ENCODE measurements at places on chromosomes 3 and 15. TPM values are rescaled to one million over a fixed set of nuclear protein-coding genes. Genes with fewer than 3 reads are reported as not detected.

CKMT1A gene
- not detected for total RNA-seq

GRCh38 chr3:128735287-128735686, 9.3 kb downstream of the RAB7A start:
- DNase-seq, result no peak

DNA sequence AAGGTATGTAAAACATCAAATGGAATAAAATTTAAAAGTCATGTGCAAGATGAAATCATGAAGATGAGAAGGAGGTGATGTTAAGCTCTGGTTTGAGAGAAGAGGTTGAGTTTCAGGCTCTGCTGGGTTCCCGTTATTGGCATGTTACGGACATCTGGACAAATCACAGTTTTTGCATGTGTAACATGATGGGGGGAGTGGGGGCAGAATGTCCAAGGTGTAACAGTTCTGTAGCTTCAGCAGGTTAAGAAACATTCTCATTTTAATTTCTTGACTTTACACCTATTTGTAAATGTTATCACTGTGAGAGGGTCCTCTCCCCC, 17.2 kb downstream of the TRIM71 start:
- DNase-seq, result no peak

AMIGO3 gene
- 5.5 TPM for total RNA-seq

- DNase-seq, result no peak
Observed at GRCh38 chr3:30513374-30514152, 92.8 kb upstream of the TGFBR2 start.

GRCh38 chr3:84922682-84923081, 36.1 kb upstream of the CADM2 start:
- DNase-seq, result no peak

DNA sequence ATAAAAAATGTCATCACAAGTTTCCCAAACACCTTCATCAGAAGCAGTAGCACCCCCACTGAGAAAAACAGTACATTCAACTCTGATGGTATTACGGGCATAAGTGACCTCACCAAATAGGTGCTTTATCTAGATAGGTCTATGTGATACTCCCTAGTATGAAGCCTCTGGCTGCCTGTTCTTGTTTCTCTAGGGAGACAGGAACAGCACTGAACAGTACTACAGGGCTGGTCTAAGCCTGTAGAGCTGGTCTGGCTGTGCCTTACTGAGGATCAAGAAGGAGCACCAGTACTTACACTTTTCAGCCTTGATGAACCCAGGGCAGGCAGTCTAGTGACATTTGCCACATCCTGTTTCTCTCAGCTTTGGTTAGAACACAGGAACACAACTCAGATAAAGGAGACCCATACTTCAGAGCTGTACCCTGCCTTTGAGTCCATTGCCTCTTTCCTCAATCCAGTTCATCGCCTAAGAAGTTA, 35.9 kb downstream of the OXNAD1 start:
- no peak for DNase-seq

CCR1 gene
- 5.6 TPM for total RNA-seq

REC114 gene
- total RNA-seq, result not detected

DNA sequence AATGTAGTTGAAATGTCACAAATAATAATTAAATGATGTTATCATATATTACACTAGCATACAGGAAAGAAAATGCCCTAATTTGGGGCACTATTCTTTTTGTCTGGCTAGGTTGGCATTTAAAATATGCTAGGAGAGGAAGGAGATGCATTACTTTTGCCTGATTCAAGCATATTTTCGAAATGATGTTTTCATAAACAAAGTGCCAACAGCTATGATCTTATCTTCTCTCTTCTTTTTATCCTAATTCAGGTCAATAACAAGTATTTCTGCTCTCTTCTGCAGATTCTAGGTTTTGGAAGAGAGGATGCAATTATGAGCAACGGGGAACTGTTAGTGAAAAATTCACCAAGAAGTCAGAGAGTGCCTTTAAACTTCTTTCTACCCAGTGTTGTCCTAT, 55.8 kb upstream of the NR2F2 start:
- DNase-seq, result peak; percentile 77

DNA sequence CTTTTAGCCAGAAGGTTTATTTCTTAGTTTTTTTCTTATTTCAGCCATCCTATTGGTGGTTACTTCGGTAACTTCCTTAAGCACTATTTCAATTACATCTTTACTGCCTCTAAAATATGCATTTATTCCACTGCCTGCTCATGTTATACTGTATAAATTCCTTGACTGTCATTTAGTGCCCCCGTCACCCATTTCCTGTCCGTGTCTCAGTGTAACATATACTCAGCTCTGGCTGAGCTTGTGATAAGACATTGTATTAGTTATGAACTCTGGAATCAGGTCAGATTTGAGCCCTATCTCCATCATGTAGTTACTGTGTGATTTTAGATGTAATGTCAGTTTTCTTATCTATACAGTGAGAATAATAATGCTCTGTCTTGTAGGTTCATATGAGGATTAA, 24.2 kb downstream of the PIAS1 start:
- no peak for DNase-seq

GRCh38 chr3:18489939-18490338, 64.8 kb upstream of the SATB1 start:
- DNase-seq, result no peak

GRCh38 chr3:112640276-112640929, 540 bp downstream of the CCDC80 start:
- DNase-seq, result peak; percentile 92

SH3BP5 gene
- 9.2 TPM for total RNA-seq

PLSCR5 gene
- not detected for total RNA-seq

- no peak for DNase-seq
Observed at GRCh38 chr3:96510334-96510733, 304.1 kb upstream of the EPHA6 start.

- no peak for DNase-seq
Observed at GRCh38 chr15:29302871-29303270, 33.2 kb upstream of the NSMCE3 start.

GRCh38 chr15:48624700-48625099, 20.8 kb downstream of the FBN1 start:
- no peak for DNase-seq

DNA sequence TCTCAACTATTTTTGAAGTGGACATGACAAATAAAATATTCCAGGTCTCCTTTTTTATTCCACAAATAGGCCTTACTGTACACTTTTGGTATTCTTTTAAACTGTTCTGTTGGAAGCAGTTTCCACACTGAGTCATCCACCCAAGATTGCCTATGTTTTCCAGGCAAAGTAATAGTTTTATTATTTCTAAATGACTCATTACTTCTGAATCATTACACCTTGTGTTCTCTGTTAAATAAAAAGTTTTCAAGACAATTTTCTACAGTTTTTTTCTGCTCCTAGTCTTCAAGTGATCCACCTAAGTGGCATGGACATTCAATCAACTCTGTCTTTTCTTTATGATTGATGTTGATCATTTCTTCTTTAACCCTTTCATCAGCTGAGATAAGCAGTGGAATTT, 26.5 kb downstream of the PPP2R3A start:
- DNase-seq, result peak; percentile 90

SNTN gene
- total RNA-seq, result not detected

CCDC80 gene
- 136 TPM for total RNA-seq

- DNase-seq, result peak; percentile 10
Observed at GRCh38 chr3:196055683-196056270, 26.1 kb downstream of the TFRC start.

GRCh38 chr15:92161039-92161670, 232.5 kb upstream of the ST8SIA2 start:
- no peak for DNase-seq

DNA sequence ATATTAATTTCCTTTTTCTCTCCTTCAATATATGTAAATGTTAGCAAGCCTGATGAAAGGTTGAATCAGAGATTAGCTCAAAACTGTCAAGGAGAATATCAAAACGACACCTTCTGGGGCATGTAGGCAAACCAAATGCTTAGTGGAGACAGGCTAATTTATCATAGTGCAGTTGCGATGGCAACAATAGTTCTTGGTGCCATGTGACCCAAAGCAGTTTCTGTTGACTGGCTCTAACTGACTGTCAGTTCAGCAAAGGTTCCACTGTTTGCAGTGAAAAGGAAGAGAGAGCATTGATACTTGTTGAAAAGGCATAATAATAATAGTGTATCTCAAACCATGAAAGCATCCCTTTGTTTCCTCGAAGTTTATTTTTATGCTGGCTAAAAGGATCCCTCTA, 513.9 kb downstream of the NLGN1 start:
- DNase-seq, result peak; percentile 53

KIF15 gene
- 13.7 TPM for total RNA-seq

DNA sequence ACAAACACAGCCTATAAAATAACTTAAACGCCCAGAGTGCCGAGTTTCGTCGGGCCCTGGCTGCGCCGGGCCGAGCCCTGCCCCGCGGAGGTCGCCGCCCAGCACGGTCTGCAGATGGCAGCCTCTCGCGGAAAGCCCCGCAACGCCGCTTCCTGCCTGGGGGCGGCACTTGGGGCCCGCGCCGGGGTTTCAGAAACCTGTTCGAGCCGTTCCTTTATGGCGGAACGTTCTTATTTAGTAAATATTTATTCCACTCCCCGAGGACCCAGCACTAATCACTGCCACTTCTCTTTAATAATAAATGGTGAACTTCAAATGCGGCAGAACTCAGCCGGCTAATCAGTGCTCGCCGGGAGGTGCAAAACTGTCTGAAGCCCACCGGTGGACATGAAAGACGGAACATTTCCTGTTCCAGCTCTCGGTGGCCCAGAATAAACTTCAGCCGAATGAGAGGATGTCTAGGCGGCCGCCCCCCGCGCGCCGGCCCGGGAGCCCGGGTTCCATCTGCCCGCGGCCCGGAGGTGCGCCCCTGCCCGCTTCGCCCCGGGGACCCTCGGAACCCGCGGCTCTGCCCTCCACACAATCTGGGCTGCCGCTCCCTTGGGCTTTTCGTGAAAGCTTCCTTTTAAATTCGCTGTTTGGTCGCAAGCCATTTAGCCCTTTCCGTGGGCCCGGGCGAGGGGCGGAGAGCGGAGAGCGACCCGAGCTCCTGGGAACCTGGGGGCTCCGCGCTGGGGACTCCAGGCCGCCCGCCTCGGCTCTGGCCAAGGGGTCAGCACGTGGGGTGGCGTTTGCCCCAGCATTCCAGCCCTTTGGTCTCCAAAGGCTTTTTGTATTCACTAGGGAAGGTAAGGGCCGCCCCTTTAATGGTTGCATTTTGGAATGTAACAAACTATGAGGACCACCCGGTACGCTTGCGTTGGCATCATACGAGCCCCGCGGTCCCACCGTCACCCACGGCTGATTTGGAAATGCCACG, 110.8 kb upstream of the ATP11B start:
- peak; percentile 44 for DNase-seq

DNA sequence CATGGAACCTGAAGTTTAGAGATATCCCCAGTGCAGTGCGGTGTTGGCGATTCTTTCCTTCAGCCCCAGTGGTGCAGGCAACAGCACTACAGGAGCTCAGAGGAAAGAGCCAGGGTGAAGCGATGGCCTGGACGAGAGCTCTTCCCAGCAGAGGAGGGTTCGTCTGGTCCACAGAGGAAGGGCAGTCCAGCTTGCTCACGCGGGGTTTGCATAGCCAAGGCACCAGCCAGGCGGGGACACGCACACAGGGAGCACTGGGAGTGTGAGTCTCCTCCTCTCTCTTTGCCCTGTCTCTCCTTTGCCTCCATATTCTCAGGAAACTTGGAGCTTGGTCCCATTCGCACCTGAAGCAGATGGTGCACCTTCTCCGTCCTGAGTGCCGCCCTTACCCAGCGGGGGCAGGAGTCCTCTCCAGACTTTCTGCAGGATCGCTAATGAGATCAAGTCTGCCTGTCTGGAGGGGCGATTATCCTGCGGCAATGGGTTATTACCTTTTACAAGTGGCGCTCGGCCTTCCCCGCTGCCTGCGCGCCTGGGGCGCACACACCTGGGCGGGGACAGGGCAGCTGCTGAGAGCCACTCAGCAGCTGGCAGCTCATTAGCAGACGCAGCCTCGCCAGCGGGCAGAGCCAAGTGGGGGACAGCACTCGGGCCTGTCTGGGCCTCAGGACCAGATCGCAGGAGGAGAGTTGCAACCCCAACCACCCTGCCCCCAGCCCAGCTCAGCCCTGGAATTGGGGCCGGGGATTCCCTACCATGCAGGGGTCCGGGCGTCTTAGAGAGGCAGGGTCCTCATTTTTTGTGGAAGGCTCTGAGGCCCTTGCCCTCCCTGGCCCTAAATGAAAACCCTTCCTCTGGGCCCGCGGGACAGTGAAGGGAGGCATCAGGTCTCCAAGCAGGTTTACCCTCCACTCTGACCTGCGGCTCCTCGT, 119.0 kb upstream of the MEF2A start:
- no peak for DNase-seq

- DNase-seq, result no peak
Observed at GRCh38 chr3:111829023-111829422, 30.0 kb upstream of the PHLDB2 start.

ZNF80 gene
- total RNA-seq, result not detected

RBP2 gene
- total RNA-seq, result not detected

- no peak for DNase-seq
Observed at GRCh38 chr3:38370861-38371260, 24.3 kb downstream of the XYLB start.

DNA sequence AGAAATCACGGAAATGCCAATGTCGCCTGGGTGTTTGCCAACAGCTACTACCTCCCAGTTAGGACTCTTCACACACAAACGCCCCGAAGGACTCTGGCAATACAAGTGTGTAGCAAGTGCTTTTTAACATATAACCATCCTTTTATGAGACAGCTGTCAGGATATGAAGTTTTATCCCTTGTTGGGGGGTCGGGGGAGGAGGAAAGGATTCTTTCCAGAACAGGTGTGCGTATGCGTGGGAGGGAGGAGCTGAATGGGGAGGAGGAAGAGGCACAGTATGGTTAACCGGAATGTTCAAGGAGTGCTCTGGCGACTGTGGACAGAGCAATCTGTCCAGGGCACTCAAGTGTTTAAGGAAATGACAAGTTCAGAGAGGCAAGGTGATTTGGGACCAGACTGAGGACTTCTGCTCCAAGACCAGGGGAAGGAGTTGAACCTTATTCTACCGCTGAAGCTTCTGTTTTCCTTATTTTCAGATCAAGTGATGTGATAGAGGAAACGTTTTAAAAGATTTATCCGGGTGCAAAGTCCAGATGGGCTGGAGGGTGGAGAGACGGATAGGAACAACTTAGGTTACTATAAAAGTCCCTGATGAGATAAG, 1.3 kb downstream of the TSPAN3 start:
- DNase-seq, result no peak
